ENCODE measurements at places on chromosomes 11 and 22.

- no peak for DNase-seq
Observed at GRCh38 chr11:4862447-4863236, 13.6 kb upstream of the OR51S1 start.

DNA sequence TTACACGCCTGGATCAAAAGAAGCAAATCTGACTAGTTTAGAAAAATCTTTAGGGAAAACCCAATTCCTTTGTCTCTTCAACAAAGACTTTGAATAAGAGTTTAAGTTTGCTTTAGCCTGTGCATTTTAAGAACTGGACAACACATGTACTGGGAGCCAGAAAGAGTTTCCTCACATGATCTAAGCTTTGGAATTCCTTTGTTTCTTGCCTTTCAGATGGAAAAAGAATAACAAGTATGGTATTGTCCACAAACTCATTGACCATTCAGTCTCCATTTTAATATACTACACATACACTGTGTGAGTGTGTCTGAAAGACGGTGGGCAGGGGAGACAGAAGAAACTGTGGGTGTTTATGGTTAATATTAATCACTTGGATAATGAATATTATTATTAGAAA lies 205.6 kb downstream of the MAML2 start:
- no peak for DNase-seq

DNA sequence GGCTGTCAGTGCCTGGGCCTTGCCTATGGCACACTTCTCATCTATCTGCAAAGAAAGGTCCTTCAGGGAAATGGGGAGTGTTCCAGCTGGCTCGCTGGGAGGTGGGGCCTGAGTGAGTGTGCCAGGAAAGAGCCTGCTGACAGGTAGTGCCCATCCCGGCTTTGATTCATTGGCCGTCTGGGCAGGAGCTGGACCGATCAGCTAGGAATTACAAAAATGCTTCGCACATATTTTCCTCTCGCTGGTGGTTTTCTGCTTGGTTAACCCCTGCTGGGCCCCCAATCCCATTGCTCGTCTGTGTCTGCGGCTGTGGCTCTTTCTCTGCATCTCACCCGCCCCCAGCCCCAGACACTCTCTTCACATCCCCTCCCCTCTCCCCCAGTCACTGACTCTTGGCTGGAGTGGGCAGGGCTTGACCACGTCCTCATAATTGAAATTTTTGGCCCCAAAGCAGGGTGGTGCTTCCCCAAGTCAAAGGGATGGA lies 10.8 kb downstream of the LIF start:
- no peak for DNase-seq

DNA sequence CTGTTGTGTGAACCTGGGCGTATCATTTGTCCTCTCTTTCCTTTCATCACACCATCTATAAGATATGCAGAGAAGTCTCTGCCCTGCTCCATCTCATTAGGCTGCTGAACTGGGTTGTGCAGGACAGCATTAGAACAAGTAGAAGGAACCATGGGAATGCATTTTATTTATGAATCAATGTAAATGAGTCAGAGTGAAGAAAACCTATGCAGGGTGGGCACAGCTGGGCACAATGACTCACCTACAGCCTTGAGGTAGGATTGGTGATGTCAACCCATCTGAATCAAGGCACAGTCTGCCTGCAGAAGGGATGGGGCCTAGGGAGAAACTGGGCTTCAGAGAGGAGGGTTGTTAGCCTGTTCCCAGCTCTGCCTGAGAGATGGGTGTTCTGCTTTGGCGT lies 123.4 kb downstream of the CSNK2A3 start:
- no peak for DNase-seq

DNA sequence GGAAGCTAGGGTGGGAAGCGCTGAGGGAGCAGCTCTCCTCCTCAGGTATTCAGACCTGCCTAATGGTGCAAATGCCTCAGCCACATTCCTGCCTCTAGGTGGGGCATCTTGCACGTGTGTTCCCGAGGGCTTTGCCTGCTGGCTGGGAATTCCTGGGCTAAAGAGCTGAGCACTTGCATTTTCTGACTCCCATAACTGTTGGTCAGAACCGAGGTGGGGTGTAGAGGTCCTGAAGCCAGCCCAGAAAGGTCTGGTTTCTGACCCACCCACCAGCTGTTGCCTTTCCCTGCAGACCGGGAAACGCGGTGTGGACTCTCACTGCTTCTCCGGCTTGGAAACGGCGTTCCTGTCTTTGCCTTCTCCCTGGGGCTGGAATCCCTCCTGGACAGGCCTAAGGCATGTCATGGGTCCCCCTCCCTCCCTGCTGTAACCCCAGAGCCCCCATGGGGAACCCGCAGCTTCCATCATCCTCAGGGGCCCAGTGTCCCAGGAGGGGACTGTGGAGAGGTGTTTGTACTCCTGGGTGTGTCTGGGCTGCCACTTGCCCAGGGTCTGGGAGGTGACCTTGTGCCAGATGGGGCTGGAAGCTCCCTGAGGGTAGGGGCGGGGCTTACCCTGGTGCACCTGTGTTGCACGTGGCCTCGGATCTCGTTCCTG lies 24.0 kb upstream of the SMIM38 start:
- no peak for DNase-seq

GRCh38 chr22:44536411-44536810 lies 38.4 kb upstream of the RTL6 start:
- no peak for DNase-seq

GRCh38 chr11:47994417-47994816 lies 14.1 kb downstream of the PTPRJ start:
- no peak for DNase-seq
